ENCODE measurements at places on chromosomes 11 and 22.

DNA sequence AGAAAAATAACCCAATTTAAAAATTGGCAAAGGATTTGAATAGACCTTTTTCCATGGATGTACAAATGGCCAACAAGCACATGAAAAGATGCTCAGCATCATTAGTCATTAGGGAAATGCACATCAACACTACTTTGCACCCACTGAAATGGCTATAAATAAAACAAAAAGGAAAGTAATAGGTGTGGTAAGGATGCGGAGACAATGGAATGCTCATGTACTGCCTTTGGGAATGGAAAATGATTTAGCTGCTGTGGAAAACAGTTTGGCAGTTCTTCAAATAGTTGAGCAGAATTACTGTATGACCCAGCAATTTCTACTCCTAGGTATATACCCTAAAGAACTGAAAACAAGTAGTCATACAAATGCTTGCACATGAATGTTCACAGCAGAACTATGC lies 37.4 kb downstream of the LARGE2 start:
- no peak for DNase-seq

DNA sequence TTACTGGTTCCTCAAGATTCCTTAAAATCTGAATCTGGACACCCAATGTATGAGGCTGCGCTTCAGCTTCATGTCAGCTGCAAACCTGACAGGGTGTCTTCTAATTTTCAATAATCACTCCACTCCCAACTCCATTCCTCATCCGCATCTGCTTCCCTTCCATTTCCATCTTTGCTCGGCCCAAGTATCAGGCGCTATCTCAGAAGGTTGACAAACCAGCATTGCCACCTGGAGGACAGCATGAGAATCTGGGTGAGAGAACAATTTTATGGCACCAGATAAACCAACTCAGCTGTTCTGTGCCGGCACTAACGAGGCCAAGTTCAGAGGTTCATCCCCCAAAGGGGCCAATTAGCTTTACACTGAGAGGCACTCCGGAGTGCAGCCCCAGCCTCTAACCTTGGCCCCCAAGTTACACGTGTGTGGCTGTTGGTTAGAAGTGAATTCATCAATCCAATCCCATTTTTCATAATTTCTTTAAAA lies 79.1 kb upstream of the LMO2 start:
- peak; percentile 18 for DNase-seq

GRCh38 chr22:46290121-46290842 lies 6.4 kb upstream of the GTSE1 start:
- DNase-seq: no peak

DNA sequence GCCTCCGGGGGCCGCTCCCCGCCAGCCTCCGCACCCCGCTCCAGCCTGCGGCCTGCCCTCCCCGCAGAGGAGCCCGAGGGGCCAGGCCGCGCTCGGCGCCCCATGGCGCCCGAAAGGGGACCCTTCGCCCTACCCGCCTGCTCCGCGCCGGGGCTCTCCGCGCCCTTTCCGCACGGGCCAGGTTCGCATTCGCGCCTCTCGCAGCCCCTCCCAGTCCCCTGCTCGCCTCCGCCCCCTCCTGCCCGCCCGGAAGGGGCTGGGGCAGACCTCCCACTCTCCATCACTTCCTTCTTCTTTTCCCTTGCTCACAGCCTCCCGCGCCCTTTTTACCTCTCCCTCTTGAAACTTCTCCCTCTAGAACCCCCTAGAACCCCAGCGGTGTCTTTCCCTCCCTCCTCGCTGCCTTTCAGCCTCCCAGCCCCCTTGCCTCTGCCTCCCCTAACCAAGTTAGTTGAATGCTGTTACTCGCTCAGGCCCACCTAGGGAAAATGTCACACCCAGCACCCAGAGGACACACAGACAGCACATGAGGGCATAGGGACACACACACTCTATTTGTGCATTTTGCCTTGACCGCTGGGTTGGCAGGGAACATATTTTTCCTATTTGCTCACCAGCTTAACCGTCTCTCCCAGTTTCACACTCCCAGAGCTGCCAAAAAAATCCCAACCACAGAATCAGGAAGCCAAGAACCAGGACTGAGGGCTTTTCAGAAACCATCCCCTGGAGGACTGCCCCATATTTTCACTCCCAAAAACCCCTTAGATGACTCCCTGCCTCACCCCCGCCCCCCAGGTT lies at the start of gene SLC43A3:
Gene SLC43A3, minus strand, starts transcription at position 193 of the 798 bp plus-strand sequence. CDS start 949 bp downstream, outside the sequence.
- DNase-seq: peak; percentile 37

GRCh38 chr11:125446279-125446678 lies 49.8 kb downstream of the FEZ1 start:
- DNase-seq: no peak

DNA sequence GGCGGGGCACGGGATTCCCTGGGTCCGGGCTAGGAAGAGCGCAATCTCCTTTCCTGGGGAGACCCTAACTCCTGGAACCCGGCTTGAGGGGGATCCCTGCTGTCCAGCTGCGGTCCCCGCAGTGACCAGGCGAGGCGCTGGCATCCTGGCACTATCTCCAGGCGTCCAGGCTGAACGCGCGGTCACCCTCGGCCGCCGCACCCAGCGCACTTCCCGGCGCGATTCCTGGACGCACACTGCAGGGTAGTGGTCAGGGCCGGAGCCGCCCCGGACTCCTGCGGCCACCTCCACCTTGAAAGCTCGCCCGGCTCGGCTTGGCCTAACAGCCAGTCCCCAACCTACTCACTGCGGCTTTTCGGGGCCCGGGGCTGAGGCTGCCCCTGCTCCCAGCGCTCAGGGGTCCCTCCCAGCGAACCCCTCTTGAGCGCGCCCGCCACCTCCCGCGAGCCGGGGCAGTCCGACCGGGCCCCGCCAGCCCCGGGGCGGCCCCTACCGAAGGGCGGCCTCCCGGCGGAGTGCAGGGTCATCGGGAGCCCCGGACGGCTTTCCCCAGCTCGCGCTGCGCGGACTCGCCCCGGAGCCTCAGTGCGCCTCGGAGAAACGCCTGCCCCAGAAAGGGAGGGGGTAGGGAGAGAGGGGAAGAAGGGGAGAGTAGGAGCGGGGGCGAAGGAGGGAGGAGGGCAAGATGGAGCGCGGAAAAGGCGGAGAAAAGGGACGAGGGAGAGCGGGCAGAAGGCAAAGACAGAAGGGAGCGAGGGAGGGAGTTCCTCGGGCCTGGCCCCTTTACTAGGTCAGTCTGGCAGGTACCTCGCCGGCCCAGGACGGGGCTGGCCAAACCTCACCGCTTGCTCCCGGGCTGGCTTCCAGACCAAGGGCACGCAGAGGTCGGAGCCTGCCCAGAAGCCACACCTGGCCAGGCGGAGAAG lies 1.0 kb downstream of the POU2AF3 start:
- no peak for DNase-seq

DNA sequence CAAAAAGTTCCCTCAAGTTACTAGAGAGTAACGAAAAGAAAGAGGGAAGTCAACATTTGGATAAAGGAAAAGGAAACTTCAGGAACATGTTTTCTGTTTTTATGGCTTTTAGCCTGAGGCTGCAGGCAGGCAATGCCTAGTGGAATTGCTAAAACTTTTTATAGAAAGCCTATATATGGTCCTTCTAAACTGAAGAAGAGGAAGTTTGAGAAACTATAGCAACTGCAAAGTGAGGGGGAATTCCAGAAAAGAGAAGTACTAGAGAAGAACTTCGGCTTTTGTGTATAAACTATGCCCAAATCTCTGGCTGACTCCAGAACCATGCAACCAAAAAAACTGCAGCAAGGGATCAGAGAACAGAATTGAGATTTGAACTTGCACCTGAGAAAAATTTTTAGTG lies 74.3 kb upstream of the ARHGAP42 start:
- no peak for DNase-seq

All from stimulated activated naive CD4-positive, alpha-beta T cell (primary cell).